GM04504 (cell line): ENCODE measurements at places on chromosomes 6 and 20.
A peak's percentile ranks its signal among the peaks of the same experiment; 100 is the strongest.

DNA sequence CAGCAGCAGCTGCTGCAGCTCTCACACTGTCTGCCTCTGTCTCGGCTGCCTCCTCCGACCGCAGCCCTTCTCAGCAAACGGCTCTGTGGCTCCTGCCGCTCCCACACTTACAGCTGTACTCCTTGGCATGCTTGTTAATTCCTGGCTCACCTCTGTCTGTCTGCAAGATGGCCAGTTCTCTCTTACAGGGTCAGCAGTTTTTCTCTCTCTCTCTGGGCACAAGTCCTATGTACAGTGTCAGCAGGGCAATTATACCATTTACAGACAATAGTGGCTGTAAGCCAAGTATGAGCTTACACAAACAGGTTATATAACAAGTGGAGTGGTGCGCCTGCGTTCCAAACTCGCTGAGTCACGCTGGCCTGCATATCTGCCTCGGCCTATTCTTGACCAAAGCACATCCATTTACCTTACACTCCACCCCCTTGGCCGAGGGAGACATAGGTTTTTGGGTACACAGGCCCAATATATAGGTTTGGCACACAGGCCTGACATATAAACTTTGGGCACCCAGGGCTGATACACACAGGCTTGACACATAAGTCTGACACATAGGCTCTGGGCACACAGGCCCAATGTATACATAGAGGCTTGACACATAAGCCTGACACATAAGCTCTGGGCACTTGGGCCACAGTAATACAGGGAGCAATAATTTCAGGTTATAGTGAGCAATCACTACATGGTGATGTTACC lies 4.4 kb downstream of the ZKSCAN3 start:
- no peak for DNase-seq

- DNase-seq: no peak
Observed at GRCh38 chr20:61297986-61298385, 45.9 kb downstream of the CDH4 start.

DNA sequence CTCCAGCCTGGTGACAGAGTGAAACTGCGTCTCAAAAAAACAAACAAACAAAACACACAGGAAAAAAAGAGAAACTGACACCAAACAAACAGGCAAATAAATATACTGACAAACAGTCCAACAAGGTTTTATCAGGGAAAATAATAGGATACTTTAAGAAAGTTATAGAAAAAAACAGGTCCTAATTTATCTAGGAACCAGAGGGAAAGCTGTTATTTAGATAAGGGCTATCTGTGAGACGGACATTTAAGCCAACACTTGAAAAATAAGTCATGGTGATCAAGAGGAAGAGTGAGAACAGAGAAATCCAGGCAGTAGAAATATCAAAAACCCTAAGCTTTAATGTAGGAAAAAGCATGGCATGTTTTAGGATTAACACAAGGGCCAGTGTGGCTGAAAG lies 68.9 kb downstream of the FAM217A start:
- DNase-seq: no peak

DNA sequence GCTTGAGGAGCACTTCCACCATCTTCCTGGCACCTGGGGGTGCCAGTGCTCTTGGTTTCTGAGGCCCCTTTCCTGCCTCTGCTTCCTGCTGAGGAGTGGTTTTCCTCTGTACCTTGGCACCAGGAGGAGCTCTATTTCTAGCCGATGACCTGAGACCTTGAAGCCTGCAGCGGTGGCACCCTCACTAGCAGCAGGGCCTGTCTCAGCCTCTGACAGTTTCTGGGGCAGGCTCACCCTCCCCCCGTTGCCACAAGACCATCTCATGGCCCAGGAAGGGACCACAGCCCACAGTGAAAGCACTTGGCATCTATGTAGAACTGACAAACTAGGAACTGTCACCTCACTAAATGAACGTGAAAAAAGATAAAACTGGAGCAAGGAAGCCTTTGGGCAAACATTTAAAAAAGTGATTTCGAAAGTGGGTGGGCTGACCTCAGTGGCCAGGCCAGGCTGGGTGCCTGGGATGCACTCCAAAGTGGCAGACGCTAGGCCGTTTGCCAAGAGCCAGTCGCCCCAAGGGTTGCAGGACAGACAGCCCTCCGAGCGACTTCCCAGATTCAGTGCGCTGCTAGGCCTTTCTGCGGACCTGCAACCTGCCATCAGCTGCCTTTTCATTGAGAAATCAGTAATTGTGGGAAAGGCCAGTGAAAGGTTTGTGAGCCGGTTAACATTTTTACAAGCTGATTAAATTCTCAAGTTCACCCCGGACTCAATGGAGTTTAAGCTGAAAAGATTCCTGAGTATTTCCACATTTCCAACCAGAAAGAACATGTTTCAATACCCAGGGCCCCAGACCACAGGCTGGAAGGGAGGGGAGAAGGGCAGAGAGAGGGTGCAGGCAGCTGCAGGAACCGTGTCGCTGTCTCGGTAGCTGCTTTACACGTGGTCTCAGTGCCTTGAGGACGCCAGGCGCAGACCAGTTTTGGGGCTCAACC lies 303.7 kb downstream of the ESR1 start:
- DNase-seq: no peak

DNA sequence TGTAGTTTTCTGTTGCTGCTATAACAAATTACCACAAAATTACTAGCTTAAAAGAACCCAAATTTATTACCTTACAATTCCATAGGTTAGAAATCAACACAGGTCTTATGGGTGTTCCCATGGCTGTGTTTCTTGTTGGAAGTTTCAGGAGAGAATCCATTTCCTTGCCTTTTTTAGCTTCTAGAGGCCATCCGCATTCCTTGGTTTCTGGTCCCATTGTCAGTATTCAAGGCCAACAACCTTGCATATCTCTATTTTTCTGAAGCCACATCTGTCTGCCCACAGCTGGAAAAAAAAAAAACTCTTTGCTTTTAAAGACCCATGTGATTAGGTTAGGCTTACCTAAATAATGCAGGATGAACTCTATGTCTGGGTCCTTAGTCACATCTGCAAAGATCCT lies 129.7 kb upstream of the SAMD5 start:
- no peak for DNase-seq

- DNase-seq: no peak
Observed at GRCh38 chr6:8539453-8539852, 104.1 kb upstream of the SLC35B3 start.

DNA sequence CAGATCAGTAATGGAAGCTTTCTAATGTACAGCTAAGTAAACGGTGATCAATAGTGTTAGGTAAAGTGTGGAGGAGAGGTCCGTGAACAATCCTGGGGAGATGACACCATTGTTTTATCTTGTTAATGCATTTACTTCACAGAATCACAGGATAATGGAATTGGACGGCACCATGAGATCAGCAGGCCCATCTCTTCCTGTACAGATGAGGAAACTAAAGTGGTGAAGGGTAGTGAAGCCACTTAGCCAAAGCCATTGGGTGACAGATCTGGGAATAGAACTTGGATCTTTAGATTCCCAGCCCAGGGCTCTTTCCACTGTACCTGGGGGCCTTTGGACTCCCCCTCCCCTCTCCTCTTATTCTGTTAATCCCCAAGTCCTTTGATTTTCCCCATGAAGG lies 26.2 kb upstream of the IER3 start:
- DNase-seq: no peak

- DNase-seq: no peak
Observed at GRCh38 chr6:71229477-71229876, 59.1 kb upstream of the OGFRL1 start.

- DNase-seq: no peak
Observed at GRCh38 chr6:75579951-75580350, 21.7 kb upstream of the SENP6 start.

DNA sequence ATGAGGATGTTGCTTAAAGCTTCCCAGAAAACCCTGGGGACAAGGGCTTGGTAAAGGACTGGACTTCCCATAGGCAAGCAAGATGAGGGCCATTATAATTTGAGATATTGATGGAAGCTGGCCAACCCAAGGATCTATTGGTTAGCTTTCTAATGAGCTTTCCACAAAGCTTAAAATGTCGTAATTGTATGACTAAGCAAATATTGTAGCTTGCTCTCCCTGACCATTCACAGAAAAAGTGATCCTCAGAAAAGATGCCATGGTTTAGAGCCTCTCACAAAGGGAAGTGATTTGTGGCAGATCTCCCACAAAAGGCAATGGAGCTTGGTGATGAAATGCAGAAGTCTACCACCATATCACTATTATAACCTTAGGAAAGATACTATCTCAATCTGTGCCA lies 13.6 kb downstream of the IL17F start:
- no peak for DNase-seq

DNA sequence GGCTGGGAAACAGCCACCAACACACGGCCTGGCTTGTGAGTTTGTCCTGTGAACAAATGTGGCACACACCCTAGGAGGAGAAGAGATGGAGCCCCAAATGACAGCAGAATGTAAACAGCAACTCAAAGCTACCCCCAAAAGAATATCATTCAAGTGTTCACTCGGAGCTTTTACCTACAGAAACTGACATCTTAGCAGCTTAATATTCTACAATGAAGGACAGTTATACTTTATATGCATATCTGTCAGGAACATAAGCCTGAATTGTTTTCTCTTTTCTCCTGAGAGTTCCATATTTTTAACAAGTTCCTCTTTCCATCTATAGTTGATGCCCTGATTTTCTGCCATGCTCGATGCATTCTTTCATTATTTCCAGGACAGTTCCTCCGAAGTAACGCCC lies 566.0 kb upstream of the MAP3K7 start:
- no peak for DNase-seq

GRCh38 chr20:37075932-37076685 lies 19.7 kb downstream of the RBL1 start:
- no peak for DNase-seq

- peak; percentile 24 for DNase-seq
Observed at GRCh38 chr20:57440678-57441509, 49.7 kb downstream of the RBM38 start.

DNA sequence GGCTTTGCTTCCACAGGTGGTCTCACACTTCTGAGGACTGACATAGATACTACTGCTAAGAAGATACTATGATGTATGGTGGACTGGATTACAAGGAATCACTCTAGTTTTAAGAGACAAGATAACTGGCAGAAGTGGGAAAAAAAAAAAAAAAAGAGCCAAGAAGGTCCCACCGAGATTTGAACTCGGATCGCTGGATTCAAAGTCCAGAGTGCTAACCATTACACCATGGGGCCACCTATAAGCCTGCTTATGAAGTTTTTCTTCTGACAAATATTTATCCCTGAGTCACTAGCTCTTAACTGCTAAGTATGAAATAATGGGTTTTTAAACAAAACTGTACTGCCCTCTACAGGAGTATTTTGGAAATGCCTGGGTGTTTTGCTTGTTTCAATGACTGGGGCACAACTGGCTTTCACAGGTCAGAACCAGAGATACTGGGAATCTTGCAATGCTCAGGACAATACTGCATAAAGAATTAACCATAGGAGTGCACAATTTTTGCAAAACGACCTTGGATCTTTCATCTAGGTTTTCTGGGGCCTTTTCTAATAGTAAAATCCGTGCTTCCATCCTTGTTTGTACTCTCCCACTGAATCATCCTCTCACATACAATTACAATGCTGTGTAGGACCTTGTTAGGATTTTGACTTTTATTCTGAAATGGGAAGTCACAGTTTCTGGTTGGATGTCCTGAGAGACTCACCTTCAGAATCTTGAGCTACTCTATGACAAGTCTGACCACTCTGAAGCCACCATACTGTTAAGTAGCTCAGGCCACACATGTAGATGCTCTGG lies 116.3 kb downstream of the OR2B2 start:
- peak; percentile 84 for DNase-seq

GRCh38 chr6:122621638-122622037 lies 11.4 kb downstream of the PKIB start:
- no peak for DNase-seq

DNA sequence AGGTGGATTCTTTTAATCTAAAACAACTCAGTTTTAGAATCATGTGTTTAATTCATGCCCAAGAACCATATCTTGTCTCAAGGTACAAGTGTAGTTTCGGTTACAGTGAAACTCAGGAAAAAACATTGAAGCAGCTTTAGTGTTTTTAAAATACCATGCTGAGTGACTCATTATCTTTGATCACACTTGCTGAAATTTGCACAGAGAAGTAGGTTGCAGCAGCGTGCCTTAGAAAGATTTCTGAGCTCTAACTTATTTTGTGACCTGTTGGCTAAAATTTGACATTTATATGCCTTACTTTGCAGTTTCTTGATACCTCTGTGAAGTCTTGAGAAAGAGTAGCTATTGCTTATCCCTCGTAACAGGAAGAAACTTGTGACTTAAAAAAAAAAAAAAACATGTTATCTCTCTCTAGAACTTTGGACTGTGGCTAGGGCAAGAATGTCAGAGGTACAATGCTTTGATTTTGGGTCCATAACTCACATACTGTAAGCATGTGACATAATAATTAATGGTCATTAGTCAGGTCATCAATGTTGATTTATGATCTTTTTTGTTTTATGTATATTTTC lies 34.5 kb upstream of the FUCA2 start:
- no peak for DNase-seq

DNA sequence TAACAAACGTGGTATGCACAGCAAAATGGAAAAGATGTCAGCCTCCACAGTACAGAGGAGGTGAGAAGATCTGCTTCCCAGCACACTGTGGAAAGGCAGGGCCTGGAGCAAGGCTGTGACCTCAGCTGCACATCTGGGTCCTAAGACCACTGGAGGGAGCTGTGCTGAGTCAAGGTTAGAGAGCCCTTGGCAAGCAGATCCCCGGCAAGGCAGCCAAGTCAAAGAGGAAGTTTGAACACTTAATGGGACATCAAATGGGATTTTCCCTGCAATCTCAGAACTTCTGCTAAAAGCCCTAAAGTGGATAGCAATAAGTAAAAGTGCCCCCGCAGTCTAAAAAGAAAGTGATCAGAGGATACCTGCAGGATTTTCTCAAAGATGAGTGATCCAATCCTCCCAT lies 39.5 kb downstream of the UNC5CL start:
- DNase-seq: peak; percentile 36

DNA sequence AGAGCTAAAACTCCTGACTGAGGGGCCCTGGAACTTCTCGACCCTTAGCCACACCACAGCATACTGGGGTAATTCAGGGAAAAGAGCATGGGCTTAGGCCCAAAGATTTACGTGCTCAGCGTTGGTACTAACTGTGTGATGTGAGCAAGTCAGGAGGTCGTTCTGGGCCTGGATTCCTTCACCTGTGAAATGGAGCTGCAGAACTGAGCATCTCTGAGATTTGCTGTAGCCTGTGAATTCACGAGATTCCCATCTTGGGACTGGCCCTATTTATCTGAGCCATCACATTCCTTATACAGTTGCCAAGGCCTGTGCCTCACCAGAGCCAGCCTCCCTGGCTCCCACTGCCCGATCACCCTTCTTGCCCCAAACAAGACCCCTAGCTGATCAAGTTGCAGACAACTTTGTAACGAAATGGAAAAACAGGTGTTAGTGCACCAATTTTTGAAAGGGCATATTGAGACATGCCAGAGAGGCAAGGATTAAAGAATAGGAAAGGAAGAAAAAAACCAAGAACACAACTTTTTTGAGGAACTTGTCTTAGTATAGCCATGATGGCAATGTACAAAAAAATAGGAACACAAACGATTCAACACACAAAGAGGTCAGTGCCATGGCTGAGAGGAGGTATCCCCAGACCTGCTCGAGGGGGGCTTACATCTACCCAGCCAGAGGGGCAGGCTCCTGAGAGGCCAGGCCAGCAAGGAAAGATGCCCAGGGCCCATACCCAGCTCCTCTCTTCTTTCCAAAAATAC lies 323.0 kb upstream of the JARID2 start:
- DNase-seq: no peak

- no peak for DNase-seq
Observed at GRCh38 chr6:25327432-25327831, 48.3 kb downstream of the CARMIL1 start.
